ENCODE measurements at places on chromosomes 4 and X. TPM values are rescaled to one million over a fixed set of nuclear protein-coding genes. Genes with fewer than 3 reads are reported as not detected.

RNF128 gene
- total RNA-seq, result not detected

TMEM271 gene
- total RNA-seq, result 3.6 TPM

SCD5 gene
- total RNA-seq, result 17.9 TPM

- H3K36me3 ChIP-seq, result peaks cover 31% of the 10 kb centered on the region
- H3K4me1 ChIP-seq, result peaks cover 19% of the 10 kb centered on the region
- peak overlapping the region; percentile 21 for H3K27ac ChIP-seq
- peak; percentile 34 for DNase-seq
Measured at GRCh38 chr4:153374442-153374841, 30.0 kb downstream of the MND1 start.

DNA sequence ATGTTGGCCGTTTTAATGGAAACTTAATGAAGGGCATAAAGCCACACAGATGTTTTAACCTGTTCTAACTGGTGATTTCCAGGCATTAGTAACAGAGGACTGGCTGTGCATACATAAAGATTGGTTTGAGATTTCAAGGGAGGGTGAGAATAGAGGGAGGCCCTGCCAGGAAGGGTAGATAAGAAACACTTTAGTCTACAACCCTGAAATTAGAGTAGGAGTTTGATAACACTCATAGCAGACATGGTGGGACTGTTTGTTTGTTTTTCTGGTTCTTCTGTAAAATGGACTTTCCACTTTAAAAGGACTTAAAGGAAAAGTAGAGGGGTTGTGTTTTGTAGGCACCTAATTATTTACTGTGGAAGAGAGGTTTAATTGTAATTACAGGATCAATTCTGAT is 16.2 kb downstream of the SLC4A4 start:
- no peak overlapping the region for H3K27ac ChIP-seq
- H3K4me1 ChIP-seq, result no peaks in the 10 kb centered on the region
- H3K27me3 ChIP-seq, result no peaks in the 10 kb centered on the region
- no peak overlapping the region for H3K4me3 ChIP-seq
- H3K36me3 ChIP-seq, result no peaks in the 10 kb centered on the region

GRCh38 chrX:101164766-101165590 is 54.6 kb upstream of the DRP2 start:
- H3K4me1 ChIP-seq, result no peaks in the 10 kb centered on the region
- H3K27ac ChIP-seq, result no peak overlapping the region

DNA sequence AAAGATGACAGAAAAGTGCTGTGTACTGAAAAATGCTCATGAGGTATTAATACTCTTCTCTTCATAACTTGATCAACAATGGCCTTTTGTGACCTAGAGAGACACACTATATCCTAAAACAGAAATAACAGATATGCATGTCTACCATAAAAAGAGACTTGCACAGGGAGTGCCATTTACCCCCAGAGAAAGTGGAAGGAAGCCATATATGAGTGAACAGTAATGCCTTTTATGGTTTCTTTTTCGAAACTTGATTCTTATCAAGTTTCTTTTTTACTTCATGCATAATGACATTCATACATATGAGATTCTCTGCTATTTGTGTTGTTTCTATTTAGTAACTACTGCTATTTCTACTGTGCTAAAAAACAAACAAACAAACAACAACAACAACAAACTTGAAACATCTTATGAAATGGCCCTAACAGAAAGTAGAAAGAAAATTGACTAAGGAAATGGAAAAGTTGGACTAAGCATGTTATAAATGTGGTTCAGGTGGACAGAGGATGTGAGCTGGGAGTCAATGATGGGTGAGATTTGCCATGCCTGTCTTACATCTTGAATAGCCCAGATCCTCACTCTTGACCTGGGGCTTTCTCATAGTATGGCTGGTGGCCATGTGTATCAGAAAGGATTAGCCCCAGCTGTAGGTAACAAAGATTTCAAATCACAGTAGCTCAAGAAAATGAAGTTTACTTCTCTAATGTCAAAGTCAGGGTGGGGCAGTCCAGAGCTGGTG is 43.8 kb downstream of the GEMIN8 start:
- H3K4me1 ChIP-seq, result no peaks in the 10 kb centered on the region
- no peaks in the 10 kb centered on the region for H3K27me3 ChIP-seq
- H3K27ac ChIP-seq, result no peak overlapping the region
- DNase-seq, result no peak
